ENCODE measurements at places on chromosomes 3 and 15.

DNA sequence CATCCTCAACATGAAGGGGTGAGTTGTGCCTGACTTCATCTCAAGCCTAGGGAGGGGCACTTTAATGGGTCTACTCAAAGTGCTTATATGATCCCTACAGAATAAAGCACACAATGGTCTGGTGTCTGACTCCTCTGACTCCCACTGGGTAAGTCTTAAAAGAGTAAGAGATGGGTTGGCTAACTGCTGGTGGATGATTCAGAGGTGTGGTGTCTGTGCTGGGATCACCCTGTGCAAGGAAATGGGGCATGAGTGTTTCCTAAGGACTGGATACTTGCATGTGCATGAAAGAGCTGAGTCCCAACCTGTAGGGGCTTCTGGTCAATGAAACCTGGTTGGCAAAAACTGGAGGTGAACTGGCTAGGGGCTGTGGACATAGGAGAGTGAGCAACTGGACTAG is 158.8 kb downstream of the IL20RB start:
- DNase-seq: no peak

DNA sequence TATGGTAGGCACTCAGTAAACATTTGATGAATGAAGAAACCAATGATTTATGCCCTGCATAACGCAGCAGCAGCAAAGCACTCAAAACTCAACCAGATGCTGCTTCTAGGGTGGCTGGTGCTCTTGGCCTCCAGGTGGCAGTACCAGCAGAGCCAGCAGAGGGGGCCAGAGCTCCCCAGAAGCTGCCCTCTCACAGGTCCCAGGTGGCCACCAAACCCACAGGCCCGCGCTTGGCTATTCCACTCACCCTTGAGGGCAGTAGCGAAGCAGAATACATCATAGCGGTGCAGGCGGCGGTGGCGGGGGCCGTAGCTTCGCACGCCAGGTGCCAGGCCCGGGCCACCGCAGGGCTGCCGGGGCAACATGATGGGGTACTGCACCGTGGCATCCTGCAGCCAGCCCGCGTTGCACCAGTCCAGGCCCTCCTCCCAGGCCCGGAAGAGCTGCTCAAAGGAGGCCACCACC is 16.6 kb downstream of the HAPLN3 start:
- DNase-seq: no peak

DNA sequence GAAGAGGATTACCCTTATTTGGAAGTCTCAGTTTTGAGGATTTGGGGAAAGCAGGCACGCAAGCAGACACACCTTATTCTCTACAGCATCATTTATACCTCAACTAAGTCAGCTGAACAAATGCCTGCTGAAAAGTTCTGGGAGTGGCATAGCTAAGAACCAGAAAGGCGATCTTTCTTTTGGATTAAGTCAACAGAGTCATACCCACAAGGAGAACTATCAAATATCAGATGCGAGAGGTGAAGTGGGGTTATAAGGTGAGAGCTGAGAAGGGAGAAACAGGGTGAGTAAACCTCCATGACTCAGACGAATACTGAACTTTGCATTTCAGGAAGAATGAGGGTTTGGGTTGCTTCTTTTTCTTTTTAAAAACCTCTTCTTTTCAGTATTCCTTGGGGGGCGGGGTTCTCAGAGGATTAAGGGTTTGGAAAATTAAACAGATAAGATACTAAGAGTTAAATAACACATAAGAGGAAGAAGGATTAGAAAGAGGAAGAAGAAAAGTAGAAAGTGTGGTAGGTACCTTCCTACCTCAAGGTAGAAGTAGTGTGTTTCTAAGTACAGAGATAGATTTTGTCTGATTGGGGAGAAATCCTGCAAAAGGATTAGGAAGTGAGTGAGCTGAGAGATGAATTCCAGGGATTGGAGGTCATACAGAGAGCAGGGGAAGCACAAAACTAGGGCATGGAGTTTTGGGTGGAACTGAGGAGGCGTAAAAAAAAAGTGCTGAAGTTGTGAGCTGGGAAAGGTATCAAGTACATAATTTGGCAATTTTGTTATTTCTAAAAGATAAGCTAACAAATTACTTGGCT is 41.3 kb upstream of the ICE2 start:
- DNase-seq: no peak

- DNase-seq: peak; percentile 20
Measured at GRCh38 chr15:69156736-69157381, 3.6 kb upstream of the GLCE start.

GRCh38 chr3:53833700-53834099 is 12.5 kb downstream of the CHDH start:
- DNase-seq: no peak

GRCh38 chr3:131036986-131037385 is 10.3 kb downstream of the NEK11 start:
- DNase-seq: no peak

GRCh38 chr15:61541516-61541915 is 312.4 kb upstream of the RORA start:
- no peak for DNase-seq

DNA sequence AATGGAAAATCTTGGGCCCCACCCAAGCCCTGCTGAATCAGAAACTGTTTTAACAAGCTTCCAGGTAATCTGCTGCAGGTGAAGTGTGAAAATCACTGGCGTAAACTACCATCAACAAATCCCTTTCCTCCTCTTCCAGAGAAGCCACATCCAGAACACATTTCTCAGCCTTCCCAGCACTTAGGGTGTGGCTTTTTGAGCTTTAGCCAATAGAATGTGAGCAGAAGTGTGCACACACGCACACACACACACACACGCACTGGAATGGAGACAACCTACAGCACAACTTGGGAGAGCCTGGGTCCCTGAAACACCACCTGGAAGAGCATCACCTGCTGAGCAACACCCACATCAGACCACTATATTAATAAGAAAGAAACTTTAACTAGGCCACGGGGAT is 98.6 kb downstream of the OSBPL10 start:
- no peak for DNase-seq

- DNase-seq: no peak
Measured at GRCh38 chr3:87370007-87370406, 93.6 kb upstream of the POU1F1 start.

- DNase-seq: no peak
Measured at GRCh38 chr3:126945171-126945721, 37.7 kb upstream of the PLXNA1 start.

- no peak for DNase-seq
Measured at GRCh38 chr3:66320390-66320789, 99.6 kb downstream of the SLC25A26 start.

DNA sequence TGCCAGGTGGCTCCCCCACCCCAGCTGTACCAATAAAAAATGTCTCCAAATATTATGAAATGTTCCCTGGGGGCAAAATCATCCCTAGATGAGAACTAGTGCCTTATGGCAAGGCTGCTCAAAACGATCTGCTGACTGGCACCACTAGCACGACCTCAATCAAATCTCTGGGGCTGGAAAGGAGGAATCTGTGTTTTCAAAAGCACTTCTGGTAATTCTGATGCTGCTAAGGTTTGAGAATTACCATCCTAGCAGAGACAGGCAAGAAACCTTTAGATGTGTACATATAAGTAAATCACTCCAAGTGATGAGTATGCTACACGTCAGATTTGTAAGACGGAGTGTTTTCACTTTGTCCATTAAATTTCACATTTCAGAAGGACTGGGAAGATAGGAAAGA is 360.1 kb upstream of the THRB start:
- no peak for DNase-seq

DNA sequence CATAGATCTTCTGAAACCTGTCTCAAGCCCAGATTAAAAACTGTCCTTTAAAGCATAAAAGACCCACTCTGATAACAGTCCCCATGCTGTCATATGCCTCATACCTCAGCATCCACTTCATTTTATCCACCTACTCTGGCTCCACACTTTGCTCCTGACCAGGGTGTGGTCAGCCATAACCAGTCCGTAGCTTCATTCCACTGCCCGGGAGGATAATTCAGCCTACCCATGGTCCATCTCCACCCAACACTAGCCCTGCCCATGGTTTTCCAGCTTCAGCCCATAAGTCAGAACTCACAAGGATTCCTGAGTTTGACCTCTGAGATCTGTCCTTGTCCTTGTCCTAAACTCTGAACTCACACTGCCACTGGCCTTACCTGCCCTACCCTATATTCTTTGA is 262.1 kb upstream of the MANF start:
- no peak for DNase-seq

DNA sequence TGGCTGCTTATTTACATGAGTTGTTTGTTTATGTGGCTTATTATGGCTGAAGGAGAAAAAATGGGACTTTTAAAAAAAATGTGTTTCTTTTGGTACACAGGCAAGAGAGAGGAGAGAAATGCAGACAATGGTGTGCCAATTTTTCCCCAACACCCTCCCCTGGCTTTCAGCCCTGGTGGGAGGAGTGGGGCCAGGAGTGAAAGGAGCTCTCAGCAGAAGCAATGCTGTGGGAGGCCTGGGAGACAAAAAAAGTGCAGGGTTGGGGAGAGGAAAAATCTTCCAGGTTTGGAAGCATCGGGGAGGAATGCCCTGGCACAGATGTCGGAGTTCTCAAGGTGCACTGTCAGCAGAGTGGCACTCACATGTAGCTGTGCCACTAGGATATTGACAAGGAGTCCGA is 117.7 kb upstream of the FOXB1 start:
- no peak for DNase-seq

GRCh38 chr15:76057332-76058000 is 2.3 kb upstream of the TMEM266 start:
- no peak for DNase-seq

DNA sequence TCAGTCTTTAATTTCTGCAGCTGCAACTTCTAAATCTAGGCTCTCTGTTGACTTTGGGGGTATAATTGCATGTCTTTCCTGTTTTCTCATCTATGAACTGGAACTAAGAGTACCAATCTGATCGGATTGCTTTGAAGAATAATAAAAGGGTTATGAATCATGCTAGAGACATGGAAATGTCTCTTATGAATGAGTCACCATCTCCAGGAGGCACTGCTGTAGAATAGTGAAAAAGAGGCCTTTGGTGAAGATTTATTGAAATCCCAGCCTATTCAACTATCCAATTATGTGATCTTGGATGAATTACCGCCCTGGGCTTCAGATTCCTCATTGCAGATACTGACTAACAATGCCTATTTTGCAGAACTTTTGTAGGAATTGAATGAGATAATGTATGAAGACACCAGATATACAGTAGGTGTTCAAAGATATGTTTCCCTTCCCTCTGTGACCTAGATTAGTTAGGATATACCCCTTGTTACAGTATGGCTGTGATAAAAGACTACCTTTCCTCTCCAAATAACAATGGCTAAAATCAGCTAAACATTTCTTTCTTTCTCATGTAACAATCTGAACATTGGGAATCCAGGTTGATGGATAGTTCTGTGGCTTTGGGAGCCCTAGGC is 11.5 kb upstream of the CMTM8 start:
- no peak for DNase-seq

GRCh38 chr15:25863111-25863967 is at the start of gene ATP10A:
ATP10A (minus strand) TSS chr15:25863327; CDS start chr15:25863096, 231 bp downstream.
- no peak for DNase-seq

DNA sequence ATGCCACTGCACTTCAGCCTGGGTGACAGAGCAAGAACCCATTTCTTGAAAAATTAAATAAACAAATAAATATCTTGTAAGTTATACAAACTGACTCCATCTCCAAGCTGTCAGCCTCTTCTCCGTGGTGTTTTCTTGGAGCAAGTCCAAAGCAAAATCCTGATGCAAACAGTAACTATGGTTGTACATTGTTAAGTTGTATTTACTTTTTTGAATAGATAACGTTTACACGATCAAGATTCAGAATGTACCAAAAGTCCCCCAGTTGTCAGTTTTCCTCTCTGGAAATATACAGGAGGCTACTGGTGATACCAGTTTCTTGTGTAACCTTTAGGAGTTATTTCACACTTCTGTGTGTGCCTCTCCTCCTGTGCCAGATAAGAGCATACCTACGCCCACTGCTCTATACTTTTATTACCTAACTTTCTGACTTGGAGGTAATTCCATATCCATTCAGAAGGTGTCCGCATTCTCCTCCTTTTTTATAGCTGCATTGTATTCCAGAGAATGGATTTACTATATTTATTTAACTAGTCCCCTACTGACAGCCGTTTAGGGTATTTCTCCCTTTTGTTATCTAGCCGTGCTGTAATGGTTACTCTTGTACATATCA is 14.2 kb downstream of the CMTM7 start:
- no peak for DNase-seq

- no peak for DNase-seq
Measured at GRCh38 chr15:85314633-85315032, 65.8 kb upstream of the AKAP13 start.

GRCh38 chr15:77530576-77530975 is 102.1 kb downstream of the LINGO1 start:
- DNase-seq: no peak

DNA sequence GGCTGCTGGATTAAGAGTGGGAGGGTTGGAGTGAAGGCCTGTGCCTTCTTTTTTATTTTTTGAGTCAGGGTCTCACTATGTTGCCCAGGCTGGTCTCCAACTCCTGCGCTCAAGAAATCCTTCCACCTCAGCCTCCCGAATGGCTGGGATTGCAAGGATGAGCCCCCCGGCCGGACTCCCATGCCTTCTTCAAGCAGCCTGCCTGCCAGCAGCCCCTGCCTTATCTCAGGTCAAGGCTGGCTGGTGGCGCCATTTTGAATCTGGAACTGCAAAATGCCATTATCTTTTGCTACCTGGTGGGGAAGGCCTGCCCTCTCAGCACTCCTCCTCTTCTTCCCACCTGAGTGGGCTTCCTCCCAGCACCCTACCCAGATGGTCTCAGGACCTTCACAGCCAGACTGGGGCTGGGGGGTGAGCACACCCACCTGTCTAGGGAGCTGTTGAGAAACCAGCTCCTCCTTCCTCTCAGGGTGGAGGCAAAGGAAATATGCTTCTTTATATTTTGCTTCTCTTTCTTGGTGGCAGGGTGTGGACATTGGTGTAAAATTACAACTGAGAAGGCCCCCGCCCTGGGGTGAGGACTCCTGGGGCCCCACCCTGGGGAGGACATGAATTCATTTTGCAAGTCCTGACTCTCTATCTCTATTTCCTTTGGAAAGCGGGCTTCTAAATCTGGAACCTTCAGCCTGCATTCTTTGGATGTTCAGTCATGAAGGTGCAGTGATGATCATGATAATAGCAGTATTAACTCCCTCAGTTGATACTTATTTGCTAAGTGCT is 7.7 kb upstream of the FLNB start:
- no peak for DNase-seq

GRCh38 chr3:99881121-99881524 is 63.5 kb downstream of the CMSS1 start:
- no peak for DNase-seq

GRCh38 chr3:186464424-186465093 is 79.6 kb downstream of the CRYGS start:
- DNase-seq: no peak

- no peak for DNase-seq
Measured at GRCh38 chr3:183214277-183214612, 38.8 kb upstream of the B3GNT5 start.

- DNase-seq: no peak
Measured at GRCh38 chr15:74322558-74323180, 44.8 kb downstream of the CYP11A1 start.

GRCh38 chr3:180180795-180181194 is 144.1 kb upstream of the PEX5L start:
- DNase-seq: no peak

- DNase-seq: no peak
Measured at GRCh38 chr15:77797270-77797669, 164.6 kb upstream of the LINGO1 start.
